ENCODE measurements at places on chromosomes 5 and 9.
A peak's percentile ranks its signal among the peaks of the same experiment; 100 is the strongest.

DNA sequence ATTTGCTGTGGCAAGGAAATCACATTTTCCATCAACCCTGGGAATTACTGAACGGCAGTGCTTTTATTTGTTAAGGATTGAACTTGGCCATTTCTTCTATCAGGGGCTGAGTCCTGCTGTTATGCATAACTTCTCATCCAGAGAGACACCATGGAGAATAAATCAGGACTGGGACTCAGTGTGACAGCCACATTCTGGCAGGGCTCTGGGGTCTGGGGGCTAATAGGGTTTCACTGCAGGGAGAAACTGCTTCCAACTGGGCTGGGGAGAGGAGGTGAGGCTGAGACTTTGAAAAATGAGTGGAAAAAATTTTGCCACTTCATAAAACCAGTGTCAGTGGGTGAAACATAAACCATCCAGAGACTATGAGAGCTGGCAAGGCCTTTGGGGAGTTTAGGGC is 95.7 kb upstream of the ALDH1B1 start:
- no peak for DNase-seq

DNA sequence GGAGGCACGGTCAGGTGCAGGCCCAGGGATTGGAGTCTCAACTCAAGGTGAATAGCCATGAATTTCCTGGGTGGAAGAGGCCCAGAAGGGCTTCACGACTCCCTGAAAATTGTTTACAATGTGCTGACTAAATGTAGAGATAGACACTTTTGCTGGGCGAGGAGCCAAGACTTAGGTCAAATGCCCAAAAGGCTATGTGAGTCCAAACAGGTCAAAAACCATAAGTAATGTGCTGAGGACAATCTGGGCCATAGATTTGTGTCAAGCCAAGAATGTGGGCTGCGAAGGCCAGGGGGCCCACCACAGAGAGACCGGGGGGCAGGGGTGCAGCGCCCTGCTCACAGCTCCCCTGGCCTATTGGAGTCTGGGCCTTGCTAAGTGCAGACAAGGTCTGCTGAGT is 197.8 kb downstream of the HSPA4 start:
- DNase-seq, result no peak

DNA sequence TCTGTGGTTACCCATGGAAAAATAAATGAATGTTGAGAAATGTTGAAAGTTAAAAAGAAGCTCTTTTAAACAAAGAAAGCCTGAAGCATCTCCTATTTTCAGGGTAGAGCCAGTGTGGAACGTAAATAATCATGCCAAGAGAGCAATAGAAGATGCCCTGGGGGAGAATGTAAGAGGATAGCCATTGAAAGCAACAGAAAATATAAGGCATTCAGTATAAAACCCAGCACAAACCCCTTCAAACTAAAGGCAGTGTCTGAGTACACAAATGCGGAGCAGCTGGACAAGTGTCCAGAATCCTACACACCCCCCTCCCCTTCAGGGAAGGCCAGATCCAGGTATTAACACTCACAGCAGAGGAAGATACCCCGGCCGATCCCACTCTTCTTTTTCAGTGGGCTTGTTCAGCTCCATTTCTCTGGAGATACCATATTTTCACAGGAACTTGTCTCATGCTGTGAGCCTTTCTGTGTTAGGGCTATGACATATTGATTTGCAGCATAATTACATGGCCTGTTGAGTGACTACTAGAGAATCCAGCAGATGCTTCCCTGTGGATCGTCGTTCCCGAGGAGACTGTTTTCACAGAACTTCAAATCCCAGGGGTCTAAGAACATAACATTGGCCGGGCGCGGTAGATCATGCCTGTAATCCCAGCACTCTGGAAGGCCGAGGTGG is 101.2 kb downstream of the PLK2 start:
- DNase-seq, result no peak

DNA sequence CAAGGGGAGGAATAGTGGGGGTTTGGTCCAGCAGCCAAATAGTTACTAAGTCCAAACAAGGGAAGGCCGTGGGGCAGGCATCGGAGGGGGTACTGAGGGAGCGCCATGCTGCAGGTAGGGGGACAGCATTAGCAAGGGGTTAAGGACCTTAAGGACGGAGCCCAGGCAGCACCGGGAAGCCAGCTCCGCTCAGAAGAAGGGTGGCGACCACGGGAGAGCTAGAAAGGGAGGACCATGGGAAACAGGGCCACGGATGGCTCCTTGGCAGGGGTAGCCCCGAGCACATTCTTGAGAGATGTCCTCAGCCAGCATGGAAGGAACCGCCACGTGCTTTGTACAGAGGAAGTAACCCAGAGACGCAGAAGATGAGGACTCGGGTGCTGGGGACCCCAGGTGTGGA is 76.2 kb upstream of the STXBP1 start:
- DNase-seq, result no peak

- DNase-seq, result peak; percentile 21
Observed at GRCh38 chr5:180090769-180091546, 19.4 kb upstream of the RNF130 start.

DNA sequence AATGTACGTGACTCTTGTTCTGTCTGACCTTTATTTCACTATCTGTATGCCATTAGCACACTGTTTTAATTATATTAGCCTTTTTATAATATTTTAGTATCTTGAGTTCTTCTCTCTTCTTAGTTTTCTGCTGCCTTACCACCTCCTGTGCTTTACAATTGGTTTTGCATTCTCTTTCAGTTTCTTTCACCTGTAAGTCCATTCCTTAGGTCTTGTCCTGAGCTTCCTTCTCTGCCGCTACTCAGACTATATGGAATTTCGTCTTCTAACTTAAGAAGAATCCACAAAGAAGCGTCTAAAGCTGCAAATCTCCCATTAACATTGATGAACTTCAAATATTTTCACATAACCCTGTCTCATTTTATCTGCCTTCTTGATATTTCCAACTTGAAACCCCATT is 642.9 kb downstream of the MAT2B start:
- DNase-seq, result no peak

DNA sequence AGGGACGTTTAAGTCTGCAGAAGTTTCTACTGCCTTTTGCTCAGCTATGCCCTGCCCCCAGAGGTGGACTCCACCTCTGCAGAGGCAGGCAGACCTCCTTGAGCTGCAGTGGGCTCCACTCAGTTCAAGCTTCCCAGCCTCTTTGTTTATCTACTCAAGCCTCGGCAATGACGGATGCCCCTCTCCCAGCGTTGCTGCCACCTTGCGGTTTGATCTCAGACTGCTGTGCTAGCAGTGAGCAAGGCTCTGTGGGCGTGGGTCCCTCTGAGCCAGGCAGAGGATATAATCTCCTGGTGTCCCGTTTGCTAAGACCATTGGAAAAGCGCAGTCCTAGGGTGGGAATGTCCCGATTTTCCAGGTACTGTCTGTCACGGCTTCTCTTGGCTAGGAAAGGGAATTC is 2188.5 kb upstream of the WWC1 start:
- no peak for DNase-seq

- DNase-seq, result no peak
Observed at GRCh38 chr5:54081415-54081814, 229.0 kb downstream of the ARL15 start.

GRCh38 chr5:115402822-115403577 is 106.5 kb upstream of the CCDC112 start:
- no peak for DNase-seq

GRCh38 chr5:156201788-156202403 is 125.1 kb upstream of the SGCD start:
- DNase-seq, result no peak

DNA sequence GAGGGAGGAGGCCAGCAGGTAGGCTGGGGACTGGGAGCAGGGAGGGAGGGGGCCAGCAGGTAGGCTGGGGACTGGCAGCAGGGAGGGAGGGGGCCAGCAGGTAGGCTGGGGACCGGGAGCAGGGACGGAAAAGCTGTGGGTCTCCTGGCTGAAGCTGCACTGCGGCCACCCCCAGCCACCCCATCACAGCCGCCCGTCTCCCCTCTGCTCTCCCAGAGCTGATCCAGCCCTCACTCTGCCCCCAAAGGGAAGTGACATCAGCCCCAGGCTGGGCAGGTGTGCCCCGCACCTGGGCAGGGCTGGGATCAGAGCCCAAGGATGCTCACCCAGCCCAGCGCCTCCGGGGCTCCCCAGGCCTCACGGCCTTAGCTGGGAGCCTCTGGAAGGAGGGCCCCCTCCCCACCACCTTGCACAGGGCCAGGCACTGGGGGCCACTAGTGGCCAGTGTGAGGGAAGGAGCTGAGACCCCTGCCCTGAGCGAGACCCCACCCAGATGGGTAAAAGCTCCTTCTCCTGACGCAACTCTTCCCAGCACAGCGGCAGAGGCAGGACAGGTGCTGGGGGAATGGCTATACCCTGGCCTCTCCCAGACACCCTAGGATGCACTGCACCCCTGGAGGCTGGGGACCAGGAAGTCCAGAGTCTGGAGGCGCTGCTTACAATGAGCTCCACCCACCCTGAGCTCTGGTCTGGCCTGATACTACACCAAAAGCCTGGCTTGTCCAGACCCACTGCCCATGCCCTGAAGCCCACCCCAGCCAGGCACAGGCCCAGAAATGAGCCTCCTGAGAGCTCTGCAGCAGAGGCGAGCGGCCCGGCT is 11.6 kb downstream of the AGPAT2 start:
- DNase-seq, result no peak

DNA sequence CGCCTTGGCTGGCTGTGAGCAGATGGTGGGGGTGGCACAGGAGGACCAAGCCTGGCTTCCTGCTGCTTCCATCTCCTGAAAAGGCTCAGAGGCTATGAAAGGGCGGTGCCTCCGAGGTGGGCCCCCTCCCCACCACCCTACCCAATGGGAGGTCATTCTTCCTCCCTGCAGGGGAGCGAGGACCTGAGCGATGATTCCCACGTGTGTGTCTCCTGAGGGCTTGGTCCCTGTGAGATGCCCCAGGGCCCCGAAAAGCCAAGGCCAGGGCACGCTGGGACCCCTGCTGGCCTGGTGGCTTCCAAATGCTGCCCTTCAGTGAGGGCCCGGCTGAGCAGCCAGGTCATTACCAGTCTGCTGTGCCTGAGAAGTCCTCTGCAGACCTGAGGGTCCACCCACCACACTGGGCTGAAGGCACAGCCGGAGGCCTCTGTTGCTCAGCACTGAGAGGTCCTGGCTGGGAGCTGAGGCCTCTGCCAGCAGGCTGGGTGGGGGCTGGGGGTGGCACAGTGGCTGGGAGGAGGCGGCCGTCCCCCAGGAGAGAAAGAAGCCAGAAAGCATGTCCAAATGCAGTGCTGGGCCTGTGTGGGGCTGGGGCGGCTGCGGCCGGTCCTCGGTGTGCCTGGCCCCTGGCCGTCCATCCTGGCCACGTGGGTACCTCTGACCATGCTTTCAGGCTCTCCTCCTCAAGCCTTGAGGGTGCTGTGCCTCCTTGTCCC is 14.0 kb upstream of the SLC6A19 start:
- DNase-seq, result no peak

- no peak for DNase-seq
Observed at GRCh38 chr9:135017899-135018298, 69.6 kb upstream of the OLFM1 start.

- DNase-seq, result no peak
Observed at GRCh38 chr5:161258438-161258837, 288.1 kb downstream of the GABRB2 start.

DNA sequence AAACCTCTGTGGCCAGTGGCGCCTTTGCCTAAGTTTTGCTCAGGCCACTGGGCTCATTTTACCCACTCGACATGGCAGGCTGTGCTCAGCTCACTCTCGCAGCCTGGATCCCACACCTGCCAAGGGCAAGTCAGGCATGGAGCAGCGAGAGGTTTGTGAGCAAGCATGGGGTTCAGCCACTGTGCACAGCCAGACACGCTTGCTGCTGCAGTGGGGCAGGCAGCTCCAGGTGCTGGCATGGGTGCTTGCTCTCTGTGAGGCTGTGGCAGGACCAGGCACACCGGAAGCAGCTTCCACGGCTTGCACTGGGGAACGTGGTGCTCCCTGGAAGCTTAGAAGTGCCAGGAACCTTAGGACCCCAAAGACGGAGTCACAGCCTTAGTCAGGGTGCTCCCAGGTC is 470.1 kb downstream of the CDH9 start:
- no peak for DNase-seq

DNA sequence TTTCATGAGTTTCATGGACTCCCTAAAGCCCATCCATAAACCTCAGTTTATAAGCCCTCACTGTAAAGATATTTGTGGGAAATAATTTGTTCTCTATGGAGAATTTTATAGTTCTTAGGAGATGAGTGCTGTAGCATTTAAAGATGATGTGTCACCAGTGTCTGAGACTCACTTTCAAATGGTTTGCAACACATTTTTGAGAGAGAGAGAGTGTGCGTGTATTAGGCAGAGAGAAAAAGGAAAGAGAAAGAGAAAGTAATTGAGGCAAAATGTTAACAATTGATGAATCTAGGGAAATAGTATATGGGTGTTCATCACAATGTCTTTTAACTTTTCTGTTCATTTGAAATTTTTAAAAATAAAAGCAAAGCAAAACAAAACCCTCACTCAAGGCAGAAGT is 479.0 kb downstream of the ZSWIM6 start:
- peak; percentile 0 for DNase-seq

GRCh38 chr9:2809692-2810419 is 34.0 kb downstream of the PUM3 start:
- no peak for DNase-seq

- no peak for DNase-seq
Observed at GRCh38 chr9:119611565-119611964, 242.3 kb upstream of the BRINP1 start.

- DNase-seq, result no peak
Observed at GRCh38 chr9:78866207-78867132, 569.5 kb downstream of the PSAT1 start.

DNA sequence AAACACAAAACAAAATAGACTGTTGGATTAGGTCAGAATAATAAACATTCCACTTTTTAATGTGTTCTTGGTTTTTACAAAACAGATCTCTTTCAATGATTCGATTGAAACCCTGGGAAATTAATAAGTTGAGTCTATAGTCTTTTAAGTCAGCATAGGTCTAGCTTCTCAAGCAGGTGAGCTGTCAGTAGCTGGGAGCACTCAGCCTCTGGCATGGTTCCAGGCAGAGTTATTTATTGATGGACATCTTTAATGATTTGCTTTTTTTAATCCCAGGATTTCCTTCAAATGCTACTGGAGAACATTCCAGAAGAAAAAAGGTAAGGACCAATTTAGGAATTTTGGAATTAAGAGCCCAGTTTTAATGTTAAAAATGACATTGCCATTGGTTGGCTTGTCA is 241.0 kb downstream of the AOPEP start:
- DNase-seq, result no peak

GRCh38 chr9:18233776-18234445 is 240.0 kb upstream of the ADAMTSL1 start:
- no peak for DNase-seq

DNA sequence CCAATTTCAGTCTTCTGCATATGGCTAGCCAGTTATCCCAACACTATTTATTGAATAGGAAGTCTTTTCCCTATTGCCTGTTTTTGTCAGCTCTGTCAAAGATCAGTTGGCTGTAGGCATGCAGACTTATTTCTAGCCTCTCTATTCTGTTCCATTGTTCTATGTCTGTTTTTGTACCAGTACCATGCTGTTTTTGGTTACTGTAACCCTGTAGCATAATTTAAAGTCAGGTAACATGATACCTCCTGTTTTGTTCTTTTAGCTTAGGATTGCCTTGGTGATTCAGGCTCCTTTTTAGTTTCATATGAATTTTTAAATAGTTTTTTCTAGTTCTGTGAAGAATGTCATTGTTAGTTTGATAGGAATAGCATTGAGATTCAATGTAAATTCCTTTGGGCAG is 104.9 kb upstream of the SLCO6A1 start:
- DNase-seq, result no peak

- no peak for DNase-seq
Observed at GRCh38 chr5:41924526-41924871, 582 bp upstream of the FBXO4 start.

- no peak for DNase-seq
Observed at GRCh38 chr9:37839496-37840461, 39.2 kb downstream of the DCAF10 start.
